ENCODE measurements at places on chromosomes 2 and 18. TPM values are rescaled to one million over a fixed set of nuclear protein-coding genes. Genes with fewer than 3 reads are reported as not detected.

The FHL2 gene
- 36.2 TPM for polyA plus RNA-seq

The LONRF2 gene
- polyA plus RNA-seq = 4.2 TPM

The NCOA1 gene
- polyA plus RNA-seq = 40.8 TPM

The LPIN1 gene
- polyA plus RNA-seq = 22.1 TPM

The TCF4 gene
- polyA plus RNA-seq = 73.4 TPM

The RAD51AP2 gene
- polyA plus RNA-seq = 0.21 TPM

The ITGB6 gene
- 16.1 TPM for polyA plus RNA-seq

The TFCP2L1 gene
- 56.1 TPM for polyA plus RNA-seq

The THSD7B gene
- 5.0 TPM for polyA plus RNA-seq

The SH3RF3 gene
- 4.9 TPM for polyA plus RNA-seq

The CD8B2 gene
- polyA plus RNA-seq = 0.40 TPM

The TGFA gene
- polyA plus RNA-seq = 19.2 TPM

The STAM2 gene
- polyA plus RNA-seq = 52.4 TPM
